Activated gamma-delta T cell treated with Interleukin-2 at 50 U/mL for 16 hours (primary cell): ENCODE measurements at places on chromosomes 3 and 15.

DNA sequence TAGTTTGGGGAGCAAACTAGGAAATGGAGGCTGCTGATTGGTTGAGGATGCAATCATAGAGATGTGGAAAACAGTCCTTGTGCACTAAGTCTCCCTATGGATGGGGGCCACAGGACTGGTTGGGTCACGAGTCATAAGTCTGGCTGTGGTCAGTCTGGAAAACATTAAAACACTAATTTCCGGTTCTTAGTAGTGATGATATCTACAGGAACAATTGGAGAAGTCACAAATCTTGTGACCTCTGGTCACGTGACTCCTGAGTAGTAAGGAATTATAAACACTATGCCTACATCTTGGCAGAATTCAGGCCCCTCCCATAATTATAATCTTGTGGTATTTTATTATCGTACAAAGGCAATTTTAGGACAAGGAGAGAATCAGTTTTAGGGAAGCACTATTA lies 317.3 kb upstream of the ARPP21 start:
- DNase-seq: no peak

GRCh38 chr3:140777631-140778233 lies 99.9 kb downstream of the TRIM42 start:
- no peak for DNase-seq

- DNase-seq: no peak
Observed at GRCh38 chr3:98764472-98764884, 1.3 kb downstream of the ST3GAL6 start.

DNA sequence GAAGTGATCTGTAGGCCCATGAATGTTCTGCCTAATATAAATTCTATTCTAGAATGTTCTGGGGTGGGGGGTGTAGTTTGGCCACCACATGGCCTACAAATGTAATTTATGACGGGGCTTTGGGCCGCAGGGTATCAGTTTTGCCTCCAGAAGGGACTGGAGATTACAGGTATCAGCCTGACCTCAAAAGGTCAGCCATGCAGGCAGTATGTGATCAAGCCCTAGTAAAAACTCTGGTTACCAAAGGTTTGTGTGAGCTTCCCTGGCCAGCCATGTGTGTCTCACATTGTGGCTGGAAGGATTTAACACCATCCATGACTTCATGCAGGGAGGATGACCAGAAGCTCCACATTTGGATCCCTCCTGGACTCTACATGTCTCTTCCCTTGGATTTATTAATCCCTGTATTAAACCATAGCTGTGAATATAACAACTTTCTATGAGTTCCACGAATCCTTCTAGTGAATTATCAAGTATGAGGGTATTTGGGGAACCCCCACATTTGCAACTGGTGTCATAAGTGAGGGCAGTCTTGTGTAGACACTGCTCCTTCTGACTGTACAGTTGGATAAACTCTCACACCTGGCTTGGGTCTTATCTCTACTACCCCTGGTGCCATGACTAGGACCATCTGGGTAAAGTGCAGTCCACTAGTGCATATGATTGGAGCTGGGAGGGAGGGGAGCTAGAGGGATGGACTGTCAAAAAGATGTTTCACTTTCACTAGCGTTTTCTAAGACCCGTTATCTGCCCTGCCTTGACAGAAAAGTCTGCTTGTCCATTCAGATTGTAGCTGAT lies 50.0 kb upstream of the RFX7 start:
- no peak for DNase-seq

DNA sequence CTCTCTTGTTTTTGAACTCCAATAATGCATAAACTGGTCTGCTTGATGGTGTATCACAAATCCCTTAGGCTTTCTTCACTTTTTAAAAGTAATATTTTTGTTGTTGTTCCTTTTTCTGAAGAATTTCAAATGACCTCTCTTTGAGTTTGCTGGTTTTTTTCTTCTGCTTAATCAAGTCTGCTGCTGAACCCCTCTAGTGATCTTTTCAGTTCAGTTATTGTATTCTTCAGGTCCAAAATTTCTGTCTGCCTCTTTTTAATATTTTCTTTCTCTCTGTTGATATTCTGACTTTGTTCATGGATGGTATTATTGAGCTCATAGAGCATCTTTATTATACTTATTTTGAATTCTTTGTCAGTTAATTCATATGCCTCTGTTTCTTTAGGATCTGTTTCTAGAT lies 21.8 kb upstream of the CEP152 start:
- no peak for DNase-seq

DNA sequence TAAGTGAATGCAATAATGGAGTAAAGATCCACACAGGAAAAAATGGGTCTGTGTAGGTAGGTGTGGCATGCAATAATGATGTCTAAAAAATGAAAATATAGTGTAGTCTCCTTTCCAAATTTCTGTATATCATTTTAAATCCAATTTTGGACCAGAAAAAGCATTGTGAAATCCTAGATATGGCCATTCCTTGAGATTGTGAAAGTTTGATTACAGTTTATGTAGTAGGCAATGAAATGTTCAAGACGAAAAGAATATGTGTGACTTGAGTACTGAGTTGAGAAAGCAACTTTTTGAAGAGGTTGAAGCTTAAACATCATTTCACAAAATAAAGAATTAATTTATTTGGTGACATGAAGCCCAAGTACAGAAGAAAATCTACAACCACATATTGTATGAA lies 698.7 kb downstream of the EPHA3 start:
- no peak for DNase-seq

- no peak for DNase-seq
Observed at GRCh38 chr15:81292523-81293001, 31.4 kb downstream of the STARD5 start.

- DNase-seq: no peak
Observed at GRCh38 chr3:159077860-159078259, 276.0 kb downstream of the MFSD1 start.

- DNase-seq: no peak
Observed at GRCh38 chr15:90654233-90655136, 62.7 kb upstream of the BLM start.

DNA sequence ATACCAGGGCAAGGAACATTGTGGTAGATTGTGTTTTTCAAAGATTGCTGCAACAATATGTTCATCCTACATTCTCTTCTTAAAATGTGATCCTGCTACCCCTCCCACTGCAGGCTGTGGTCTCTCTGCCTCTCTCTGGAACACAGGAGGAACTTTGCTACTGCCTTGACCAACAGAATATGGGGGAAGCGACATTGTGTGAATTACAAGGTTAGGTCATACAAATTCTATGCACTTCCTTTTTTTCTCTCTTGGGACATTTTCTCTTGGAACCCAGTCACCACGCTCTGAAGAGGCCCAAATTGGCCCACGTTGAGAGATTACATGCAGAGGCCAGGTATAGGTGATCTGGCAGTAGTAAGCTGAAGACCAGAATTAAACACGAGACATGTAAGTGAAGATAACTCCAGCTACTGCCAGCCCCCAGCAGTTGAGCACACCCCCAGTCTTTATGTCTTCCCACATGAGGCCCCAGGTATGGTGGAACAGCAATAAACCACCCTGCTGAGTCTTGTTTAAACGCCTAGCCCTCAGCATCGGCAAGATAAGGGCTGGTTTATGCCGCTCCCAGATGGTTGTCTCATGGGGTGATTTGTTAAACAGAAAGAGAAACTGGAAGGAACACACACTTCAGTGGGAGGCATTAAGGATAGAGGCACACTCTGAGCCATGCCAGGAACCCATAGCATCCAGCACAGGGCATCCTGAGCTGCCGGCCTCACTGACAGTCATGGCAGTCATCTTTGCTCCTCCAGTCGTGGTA lies 59.9 kb downstream of the FAM43A start:
- no peak for DNase-seq

GRCh38 chr3:36923523-36923943 lies 21.3 kb downstream of the TRANK1 start:
- DNase-seq: no peak

GRCh38 chr3:54527953-54528352 lies 399.9 kb downstream of the LRTM1 start:
- no peak for DNase-seq

DNA sequence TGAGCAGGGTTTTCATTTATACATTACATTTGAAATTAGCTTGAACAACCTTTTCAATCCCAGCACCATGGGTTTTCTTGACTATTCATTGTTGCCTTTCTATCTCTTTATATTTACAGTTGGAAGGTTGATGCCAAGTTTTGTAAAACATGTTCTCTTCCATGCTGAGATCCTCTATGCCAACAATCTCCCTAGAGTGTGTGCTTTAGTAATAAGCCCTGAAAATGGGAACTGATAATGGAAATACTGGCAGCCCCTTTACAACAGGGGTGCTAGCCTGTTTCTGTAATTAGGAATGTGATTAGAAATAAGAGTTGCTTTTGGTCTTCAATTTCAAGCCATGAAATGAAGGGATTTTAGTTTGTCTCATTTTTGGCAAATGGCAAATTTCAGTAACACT lies 239.9 kb upstream of the NAALADL2 start:
- DNase-seq: no peak

DNA sequence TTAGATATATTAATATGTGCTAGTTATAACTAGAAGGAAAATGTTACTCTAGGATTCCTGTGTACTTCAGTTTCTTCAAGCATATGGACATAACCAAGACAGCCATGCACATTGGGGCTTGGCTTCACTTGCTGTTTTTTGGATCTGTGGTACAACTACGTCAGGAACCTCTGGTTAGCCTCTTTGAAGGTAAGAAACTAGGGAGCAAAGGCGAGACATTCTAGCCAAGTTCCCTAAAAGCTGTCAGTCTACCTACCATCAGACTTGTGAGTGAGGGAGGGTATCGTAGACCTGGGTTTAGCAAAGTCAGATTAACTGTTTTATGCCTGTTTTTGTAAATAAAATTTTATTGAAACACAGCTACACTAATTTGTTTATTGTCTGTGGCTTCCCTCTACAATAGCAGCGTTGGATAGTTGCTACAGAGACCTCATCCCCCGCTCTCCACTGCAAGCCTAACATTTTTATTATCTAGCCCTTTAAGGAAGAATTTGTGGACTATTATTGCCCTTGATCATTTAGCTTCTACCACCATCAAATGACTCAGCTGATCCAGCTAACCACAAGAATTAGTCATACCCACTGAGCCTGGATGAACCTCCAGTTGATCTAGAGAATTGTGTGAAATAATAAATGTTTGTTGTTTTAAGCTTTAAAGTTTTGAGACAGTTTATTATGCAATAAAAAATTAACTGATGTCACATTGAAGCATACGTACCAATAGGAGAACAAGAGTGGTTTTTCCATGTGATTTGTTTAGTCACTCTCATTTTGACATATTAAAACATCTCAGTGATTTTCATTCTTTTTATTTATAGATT lies 58.1 kb downstream of the RSRC1 start:
- peak; percentile 3 for DNase-seq

DNA sequence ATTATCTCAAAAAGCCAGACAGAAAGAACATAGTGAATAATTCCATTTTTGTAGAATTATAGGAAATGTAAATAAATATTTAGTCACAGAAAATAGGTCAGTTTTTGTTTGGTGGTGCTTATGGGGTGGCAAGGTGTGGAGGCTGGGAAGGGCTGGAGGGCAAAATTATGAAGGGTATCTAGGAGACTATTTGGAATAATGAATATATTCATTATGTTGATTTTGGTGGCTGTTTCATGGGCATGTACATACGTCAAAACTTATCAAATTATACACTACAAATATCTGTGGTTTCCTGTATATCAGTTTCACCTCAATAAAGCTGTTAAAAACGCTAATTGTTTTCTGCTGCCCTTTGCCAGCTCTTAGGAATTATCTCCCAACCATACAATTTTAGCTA lies 298.7 kb upstream of the GOLIM4 start:
- DNase-seq: no peak

DNA sequence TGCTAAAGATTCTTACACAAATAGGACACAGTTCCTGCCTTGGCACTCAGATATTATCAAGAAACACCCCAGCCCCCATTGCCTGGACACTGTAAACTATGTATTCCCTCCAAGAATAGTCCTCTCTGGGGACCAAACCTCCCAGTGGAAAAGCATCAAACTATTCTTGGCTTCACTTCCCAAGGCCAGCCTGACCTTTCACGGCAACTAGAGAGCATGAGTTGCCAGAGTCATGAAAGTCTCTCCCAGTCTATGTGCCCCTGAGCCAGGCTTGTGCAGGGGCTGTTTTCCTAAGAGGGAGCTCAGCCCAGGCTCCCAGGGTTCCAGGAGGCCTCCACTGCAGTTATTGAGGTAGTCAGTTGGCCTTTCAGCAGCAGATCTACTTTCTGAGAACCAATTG lies 251.9 kb upstream of the TGFBR2 start:
- no peak for DNase-seq

- no peak for DNase-seq
Observed at GRCh38 chr3:54443561-54444161, 321.3 kb downstream of the CACNA2D3 start.

DNA sequence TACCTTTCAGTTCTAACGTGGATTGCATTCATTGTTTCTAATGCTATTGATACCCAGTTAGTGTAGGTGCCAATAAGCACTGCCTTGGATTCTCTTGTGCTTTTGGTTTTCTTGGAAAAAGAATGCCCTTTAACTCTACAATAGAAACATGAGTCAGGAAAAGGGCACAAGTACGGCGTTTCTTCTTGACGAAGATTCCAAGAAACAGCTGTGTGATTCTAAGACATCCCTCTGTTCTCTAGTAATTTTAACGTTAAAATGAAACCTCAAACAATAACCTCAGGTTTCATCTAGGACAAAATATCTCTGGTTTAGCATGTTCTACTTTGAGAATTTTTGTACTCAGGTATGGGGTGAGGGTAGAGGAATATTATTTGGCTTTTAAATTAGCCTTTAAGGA lies 540.5 kb upstream of the ATP11B start:
- DNase-seq: no peak

GRCh38 chr3:120801484-120801883 lies 58.9 kb downstream of the GTF2E1 start:
- DNase-seq: no peak

GRCh38 chr15:37856109-37856508 lies 78.3 kb upstream of the TMCO5A start:
- DNase-seq: no peak

GRCh38 chr3:46934498-46935167 lies 41.9 kb downstream of the CCDC12 start:
- no peak for DNase-seq

DNA sequence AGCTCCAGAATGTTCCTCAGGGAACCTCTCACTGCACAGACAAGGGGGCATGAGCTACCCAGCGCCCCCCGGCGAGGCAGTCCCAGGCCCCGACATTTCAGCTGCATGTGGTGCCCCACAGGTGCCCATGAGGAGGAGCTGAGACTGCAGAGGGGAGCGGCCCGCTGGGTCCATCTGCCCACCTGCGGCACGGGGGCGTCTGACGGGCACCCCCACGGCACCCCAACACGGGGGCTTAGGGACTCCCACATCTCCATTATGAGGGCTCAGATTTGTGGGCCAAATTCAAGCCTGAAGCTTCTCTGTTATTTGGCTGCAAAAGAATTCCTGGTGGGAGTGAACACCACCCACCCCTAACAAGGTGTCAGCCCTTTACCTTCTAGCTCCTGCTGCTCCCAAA lies 258.4 kb downstream of the UACA start:
- DNase-seq: no peak
